Fibroblast of mammary gland (primary cell): ENCODE measurements at places on chromosomes 7 and 10.
A peak's percentile ranks its signal among the peaks of the same experiment; 100 is the strongest.

- DNase-seq = no peak
These were observed 174.5 kb upstream of the PPP2R2D start for GRCh38 chr10:131726076-131726880.

DNA sequence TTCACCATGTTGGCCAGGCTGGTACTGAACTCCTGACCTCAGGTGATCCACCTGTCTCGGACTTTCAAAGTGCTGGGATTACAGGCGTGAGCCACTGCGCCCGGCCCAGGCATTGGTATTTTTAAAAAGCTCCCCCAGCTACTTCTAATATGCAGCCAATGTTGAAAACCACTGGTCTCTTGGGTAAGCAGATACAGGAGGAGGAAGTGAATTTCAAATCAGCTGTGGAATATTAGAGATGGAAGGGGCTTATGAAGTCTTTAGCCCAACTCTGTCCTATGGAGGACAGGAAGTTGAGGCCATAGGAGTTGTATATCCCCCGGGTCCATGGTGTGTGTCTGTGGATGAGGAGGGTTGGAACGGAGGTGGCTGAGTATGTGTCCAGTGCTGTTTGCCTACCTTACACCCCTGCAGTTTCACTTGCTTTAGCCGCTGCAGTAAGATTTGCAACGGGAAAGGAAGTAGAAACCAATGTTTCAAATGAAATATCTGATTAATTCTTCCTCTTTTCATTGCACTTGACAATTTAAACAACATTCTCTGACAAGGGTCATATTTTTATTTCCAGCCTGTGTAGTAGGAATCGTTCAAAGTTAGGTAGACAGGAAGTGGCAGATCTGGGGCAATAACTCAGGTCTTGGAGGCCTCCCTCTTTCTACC, 3.4 kb downstream of the PDE6C start:
- no peak for DNase-seq

DNA sequence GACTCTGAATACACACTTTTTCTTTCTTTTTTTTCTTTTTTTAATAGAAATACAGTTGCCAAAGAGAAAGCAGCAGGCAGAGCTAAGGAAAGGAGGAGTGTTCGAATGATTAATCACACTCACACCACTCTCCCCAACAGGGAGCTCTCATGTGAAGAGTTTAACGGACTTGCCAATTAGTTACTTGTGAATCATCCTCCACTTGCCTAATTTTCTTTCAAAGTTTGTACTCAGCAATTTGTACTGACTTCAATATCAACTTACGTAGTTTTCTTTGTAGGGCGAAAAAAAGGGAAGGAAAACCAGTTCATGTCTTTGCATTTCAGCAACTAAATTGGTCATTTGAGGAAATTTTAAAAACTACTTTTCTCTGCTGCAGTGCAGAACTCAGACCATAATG, 109.2 kb downstream of the PIP4K2A start:
- DNase-seq = peak; percentile 87

- no peak for DNase-seq
These were observed 871.8 kb downstream of the IPMK start for GRCh38 chr10:57395923-57396322.

- DNase-seq = peak; percentile 45
These were observed 284.3 kb downstream of the SORCS3 start for GRCh38 chr10:104925232-104925851.

DNA sequence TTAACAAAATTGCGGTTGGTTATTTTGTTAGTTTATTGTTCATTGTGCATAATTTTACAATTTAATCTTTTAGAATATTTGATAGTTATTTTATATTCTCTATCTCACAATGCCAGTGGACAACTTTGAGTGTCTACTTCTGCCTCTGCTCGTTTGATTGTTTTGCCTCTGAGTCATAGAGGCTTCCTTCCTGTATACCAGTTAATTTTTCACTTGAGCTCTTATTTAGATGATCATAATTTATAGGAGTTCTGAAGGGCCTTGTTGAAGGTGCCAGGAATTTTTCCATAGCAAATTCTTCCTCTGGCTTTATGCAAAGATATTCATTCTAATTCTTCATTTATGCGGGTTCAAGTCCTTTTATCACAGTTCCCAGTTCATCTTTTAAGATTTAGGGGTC, 5.2 kb upstream of the MALRD1 start:
- no peak for DNase-seq
